Fibroblast of mammary gland (primary cell): ENCODE measurements at places on chromosomes 1 and 21.
A peak's percentile ranks its signal among the peaks of the same experiment; 100 is the strongest.

GRCh38 chr1:36715797-36716196 lies 233.1 kb upstream of the CSF3R start:
- no peak for DNase-seq

GRCh38 chr1:65469889-65470340 lies 49.4 kb downstream of the LEPR start:
- DNase-seq: no peak

- no peak for DNase-seq
These were observed 457.2 kb upstream of the PBX1 start for GRCh38 chr1:164101802-164102201.

- DNase-seq: no peak
These were observed 27.5 kb downstream of the DMBX1 start for GRCh38 chr1:46517010-46517600.

GRCh38 chr1:31040038-31040437 lies 25.5 kb downstream of the PUM1 start:
- DNase-seq: no peak

DNA sequence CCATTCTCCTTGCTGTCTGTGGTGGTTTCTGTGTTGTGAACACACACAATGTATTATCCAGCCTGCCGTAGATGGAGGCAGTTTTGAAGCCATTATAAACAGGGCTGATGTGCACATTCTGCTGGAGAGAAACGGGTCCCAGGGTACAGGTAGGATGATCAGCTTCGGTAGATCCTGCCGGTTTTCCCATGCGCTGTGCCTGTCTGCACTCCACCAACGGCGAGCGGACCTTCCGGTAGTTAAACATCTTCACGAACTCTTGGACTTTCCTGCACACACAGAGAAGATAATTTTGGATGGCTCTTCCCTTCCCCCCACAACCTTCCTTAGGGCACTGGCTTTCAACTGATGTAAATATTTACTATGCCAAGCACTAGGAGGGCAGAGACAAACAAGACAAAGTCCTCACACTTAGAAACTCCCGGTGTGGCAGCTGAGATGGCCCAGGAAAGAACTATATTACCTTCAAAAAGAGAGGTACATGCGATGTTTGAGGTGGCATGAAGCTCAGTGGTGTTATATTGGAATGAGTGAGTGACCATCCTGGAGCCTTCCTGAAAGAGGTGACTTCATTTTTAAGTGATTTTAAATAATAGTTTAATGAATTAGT lies 41.7 kb downstream of the ALPL start:
- DNase-seq: no peak

DNA sequence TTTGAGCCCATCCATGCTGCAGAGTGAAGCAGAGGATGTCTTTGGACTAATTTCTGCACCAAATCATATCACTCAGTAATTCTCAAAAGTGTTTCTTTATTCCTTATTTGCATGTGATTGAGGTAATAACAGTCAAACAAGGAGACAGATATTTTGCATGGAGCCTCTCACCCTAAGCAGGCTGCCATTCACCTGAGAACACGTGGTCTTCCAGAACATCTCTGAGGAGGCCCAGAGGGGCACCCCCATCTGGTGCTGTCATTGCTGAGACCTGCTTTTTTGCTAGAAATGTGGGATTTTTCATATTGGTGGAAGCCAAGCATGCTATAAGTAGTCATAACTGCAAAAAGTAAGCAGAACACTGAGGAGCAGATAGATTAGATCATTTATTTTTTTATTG lies 7.7 kb downstream of the SLC37A1 start:
- no peak for DNase-seq

DNA sequence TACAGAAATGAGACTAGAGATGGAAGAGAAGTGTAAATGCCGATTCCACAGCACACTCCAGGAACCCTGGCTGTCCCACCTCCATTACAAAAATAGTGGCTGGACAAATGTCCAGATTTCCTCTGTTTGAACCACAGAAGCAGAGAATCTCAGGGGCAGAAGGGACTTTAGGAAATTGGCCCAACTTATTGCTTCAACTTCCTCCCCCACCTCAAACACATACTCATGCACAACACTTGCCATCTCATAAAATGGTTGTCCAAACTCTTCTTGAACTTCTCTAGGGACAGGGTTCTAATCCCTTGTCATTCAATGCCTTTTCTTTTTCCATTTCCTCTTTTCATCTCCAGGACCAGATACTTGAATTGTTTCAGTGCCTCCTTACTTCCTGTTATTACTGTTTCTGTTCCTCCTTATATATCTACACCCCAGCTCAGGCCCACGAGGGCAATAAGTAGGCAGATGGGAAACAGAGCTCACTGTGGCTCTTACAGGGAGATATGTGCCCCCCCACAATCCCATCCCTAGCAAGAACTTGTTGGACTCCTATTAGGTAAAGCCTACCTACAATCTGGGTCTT lies 8.5 kb upstream of the B4GALT3 start:
- DNase-seq: peak; percentile 30
